NCI-H446 (cell line): ENCODE measurements at places on chromosomes 4 and X.

GRCh38 chrX:138996268-138996667 is 284.8 kb upstream of the FGF13 start:
- DNase-seq: no peak

DNA sequence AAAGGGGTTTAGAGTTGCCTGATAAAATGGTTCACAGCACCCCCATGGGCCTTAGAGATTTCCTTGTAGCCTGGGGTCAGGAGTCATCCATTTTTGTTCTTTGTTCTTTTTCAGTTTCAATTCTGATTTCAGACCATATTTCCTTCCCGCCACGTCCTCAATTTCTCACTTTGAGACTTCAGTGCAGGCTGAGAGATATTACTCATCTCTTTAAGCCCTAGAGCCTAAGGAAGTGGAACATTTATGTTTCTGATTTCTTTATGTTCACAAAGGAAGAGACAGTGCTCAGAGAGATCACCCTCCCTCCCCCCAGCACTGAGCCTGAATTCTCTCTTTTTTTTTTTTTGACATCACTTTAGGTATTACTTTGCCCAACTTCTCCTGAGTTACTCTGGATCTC is 56.3 kb downstream of the MSN start:
- no peak for DNase-seq

GRCh38 chr4:41787931-41788330 is 39.4 kb upstream of the PHOX2B start:
- DNase-seq: no peak

- no peak for DNase-seq
These were observed 55.3 kb downstream of the AMOT start for GRCh38 chrX:112785344-112785743.

GRCh38 chrX:73683236-73683859 is 120.4 kb downstream of the CHIC1 start:
- DNase-seq: no peak

GRCh38 chr4:103073792-103074438 is 2.6 kb downstream of the SLC9B2 start:
- no peak for DNase-seq

DNA sequence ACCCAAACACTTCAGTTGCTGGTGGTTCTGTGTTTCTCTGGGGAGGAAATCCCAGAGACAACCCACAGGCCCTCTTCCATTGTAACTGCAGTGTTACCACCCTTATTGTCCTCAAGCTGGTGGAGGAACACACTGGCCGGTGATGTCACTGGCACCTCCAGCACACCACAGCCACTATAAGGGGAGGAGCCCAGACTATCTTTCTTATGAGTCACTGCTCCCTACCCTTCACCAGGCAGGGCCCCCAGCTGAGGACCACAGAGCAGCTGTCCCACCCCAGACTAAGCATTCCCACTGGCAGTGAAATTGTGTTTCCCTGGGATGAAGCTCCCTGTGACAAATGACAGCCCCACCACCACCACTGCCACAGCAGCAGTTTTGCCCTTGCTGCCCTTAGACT is 171.8 kb upstream of the FGF16 start:
- no peak for DNase-seq

- DNase-seq: no peak
These were observed 60.4 kb upstream of the PDHA2 start for GRCh38 chr4:95779447-95779846.
